ENCODE measurements at places on chromosomes 12 and 14.

- H3K4me3 ChIP-seq: no peak overlapping the region
- no peaks in the 10 kb centered on the region for H3K36me3 ChIP-seq
- no peaks in the 10 kb centered on the region for H3K4me1 ChIP-seq
- H3K27me3 ChIP-seq: no peaks in the 10 kb centered on the region
Measured at GRCh38 chr12:52607314-52607713, 6.1 kb upstream of the KRT72 start.

DNA sequence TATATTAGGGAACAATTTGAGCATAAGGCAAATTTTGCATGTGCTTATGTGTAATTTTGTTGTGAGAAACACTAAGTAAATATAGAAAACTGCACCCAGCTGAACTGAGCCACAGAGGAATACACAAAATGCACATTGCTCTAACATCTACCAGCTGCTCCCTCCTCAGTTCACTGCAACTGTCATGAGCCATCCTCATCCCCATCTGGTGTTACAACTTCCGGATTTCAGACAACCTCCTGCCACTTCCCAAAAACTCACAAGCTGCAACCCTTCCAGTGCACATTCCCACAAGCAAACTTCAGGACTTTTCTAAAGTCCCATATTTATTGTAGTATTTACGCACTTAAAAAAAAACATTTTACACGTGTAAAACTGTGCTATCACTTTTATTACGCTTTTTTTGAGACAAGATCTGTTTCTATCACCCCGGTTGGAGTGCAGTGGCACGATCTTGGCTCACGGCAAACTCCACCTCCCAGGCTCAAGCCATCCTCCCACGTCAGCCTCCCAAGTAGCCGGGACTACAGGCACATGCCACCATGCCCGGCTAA lies 169.1 kb upstream of the TBX3 start:
- no peaks in the 10 kb centered on the region for H3K27me3 ChIP-seq
- no peaks in the 10 kb centered on the region for H3K4me1 ChIP-seq
- DNase-seq: no peak

- H3K4me1 ChIP-seq: peaks cover 75% of the 10 kb centered on the region
- no peaks in the 10 kb centered on the region for H3K36me3 ChIP-seq
- peak overlapping the region; percentile 50 for H3K27ac ChIP-seq
- no peak for DNase-seq
- peak overlapping the region; percentile 17 for H3K4me3 ChIP-seq
Measured at GRCh38 chr12:49089821-49090773, 4.5 kb downstream of the DHH start.

GRCh38 chr12:15206338-15206737 lies 14.9 kb downstream of the RERG start:
- H3K4me1 ChIP-seq: no peaks in the 10 kb centered on the region
- DNase-seq: no peak
- H3K4me3 ChIP-seq: no peak overlapping the region
- no peaks in the 10 kb centered on the region for H3K36me3 ChIP-seq

- no peak for DNase-seq
- peaks cover 30% of the 10 kb centered on the region for H3K4me1 ChIP-seq
- no peaks in the 10 kb centered on the region for H3K36me3 ChIP-seq
- H3K4me3 ChIP-seq: no peak overlapping the region
- H3K27ac ChIP-seq: no peak overlapping the region
Measured at GRCh38 chr12:104496336-104496735, 39.6 kb downstream of the CHST11 start.

DNA sequence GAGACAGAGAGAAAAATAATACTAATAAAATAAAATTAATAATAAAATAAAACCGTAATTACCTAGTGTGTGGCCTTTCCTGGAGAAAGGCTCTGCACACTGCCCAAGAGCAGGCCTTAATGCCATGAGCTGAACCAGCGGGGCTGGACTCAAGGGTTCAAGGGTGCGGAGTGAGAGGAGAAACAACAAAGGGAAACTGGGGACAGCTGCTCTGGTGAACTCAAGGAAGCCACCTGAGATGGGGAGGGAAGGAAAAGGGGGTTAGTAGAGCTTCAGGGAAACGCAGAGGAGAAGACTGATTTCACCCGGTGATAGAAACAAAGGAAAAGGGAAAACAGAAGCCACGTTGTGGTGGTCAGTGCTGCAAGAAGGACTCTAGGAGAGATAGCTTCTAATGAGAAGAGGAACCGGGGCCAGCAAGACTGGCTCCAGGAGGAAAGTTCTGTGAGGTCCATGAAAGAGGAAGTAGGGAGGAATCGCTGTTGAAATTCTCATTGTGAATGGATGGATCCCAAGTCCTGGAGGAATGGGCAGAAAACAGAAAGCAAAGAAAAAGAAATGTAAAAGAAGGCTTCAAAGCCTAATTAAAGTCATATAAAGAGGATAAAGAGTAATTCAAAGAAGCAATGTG lies 48.3 kb upstream of the BCL2L14 start:
- DNase-seq: no peak
- no peaks in the 10 kb centered on the region for H3K36me3 ChIP-seq
- no peak overlapping the region for H3K27ac ChIP-seq
- H3K27me3 ChIP-seq: no peaks in the 10 kb centered on the region

GRCh38 chr12:107778383-107779025 lies 4.0 kb downstream of the ASCL4 start:
- H3K36me3 ChIP-seq: no peaks in the 10 kb centered on the region
- H3K27me3 ChIP-seq: peaks cover 13% of the 10 kb centered on the region
- no peak overlapping the region for H3K27ac ChIP-seq
- H3K4me1 ChIP-seq: peaks cover 8% of the 10 kb centered on the region

DNA sequence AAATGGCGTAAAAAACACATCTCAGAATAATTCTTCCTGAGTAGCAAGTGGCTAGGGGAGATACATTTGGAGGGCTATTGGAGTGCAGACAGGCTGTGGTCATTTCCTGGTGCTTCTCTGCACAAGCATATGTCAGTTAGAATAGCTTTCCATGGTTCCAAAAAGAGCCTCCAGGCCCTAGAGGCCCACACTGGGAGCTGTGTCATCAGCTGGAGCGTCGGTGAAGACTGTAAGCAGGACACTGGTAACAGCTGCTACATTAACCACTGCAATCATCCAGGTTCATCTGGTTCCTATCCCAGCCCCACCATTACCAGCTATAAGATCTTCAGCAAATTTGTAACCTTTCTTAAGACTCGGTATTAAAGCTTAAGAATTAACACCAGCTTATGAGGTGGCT lies 31.7 kb upstream of the APPL2 start:
- no peak for DNase-seq
- no peak overlapping the region for H3K27ac ChIP-seq
- H3K36me3 ChIP-seq: no peaks in the 10 kb centered on the region
- no peaks in the 10 kb centered on the region for H3K27me3 ChIP-seq

DNA sequence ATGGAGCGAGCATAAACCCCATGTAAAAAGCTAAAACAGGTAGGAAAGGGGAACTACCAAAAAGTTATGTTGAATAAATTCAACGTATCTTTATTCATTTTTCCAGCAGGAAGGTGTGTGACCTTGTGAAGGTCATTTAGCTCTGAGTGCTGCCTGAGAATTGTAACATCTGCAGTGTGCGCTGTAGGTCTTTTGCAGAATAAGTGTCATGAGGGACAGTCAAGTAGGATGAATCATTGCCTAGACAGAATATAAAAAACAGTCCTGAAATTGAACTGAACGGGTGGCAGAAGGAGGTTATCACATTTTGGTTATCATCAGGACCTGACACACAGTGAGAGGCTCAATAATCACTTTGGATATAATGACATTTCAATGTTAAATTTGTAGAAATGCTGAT lies 334.8 kb upstream of the NOVA1 start:
- no peaks in the 10 kb centered on the region for H3K27me3 ChIP-seq
- no peak overlapping the region for H3K27ac ChIP-seq
- no peak for DNase-seq
- H3K4me1 ChIP-seq: no peaks in the 10 kb centered on the region
- H3K36me3 ChIP-seq: no peaks in the 10 kb centered on the region

DNA sequence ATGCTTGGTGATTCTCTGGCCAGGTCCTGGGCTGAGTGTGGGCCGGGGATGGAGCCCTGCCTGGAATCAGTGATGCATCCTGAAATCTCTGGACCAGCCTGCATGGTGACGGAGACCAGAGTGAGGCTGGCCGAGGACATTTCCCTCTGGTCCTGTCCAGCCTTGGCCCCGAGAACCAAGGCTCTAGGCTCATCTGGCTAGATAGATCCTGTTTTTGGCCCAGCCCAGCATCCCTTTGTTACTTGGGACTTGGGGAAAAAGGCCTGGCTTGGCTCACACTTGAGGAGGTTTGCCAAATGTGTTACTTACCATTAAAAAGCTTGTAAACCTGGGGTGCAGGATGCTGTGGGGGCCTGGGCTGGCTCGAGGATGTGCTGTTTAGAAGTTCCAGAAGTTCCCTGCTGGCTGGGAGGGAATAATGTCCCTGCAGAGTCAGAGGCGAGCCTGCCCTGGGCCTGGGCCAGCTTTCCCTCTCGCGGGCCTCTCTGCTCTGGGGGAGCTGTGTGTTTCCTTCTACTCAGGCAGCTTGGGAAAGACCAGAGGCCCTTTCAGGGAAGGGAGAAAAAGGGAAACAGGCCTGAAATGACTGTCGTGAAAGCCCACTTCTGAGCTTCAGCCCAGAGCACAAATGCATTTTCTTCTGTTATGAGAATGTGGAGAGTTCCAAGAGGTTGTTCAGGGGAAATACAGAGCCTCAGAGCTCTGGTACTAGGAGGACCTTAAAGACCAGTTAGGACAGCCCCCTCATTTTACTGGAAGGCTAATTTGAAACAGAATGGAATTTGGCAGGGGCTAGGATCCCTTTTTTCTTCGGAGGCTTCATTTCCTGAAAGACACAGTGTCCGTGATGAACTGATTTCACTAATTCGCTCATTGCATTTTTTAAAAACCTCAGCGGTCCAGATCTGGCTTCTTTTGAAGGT lies 47.2 kb upstream of the CTDSP2 start:
- no peaks in the 10 kb centered on the region for H3K36me3 ChIP-seq
- peak overlapping the region; percentile 8 for H3K4me3 ChIP-seq
- no peak for DNase-seq
- H3K27ac ChIP-seq: peak overlapping the region; percentile 97
- no peaks in the 10 kb centered on the region for H3K27me3 ChIP-seq
- peaks cover 77% of the 10 kb centered on the region for H3K4me1 ChIP-seq

- no peak overlapping the region for H3K4me3 ChIP-seq
- H3K27me3 ChIP-seq: no peaks in the 10 kb centered on the region
- no peak for DNase-seq
- peaks cover 57% of the 10 kb centered on the region for H3K36me3 ChIP-seq
Measured at GRCh38 chr14:68891851-68892660, 87.0 kb downstream of the ACTN1 start.

GRCh38 chr12:69500631-69501030 lies 30.4 kb downstream of the FRS2 start:
- H3K36me3 ChIP-seq: no peaks in the 10 kb centered on the region
- no peaks in the 10 kb centered on the region for H3K27me3 ChIP-seq
- H3K27ac ChIP-seq: no peak overlapping the region
- no peaks in the 10 kb centered on the region for H3K4me1 ChIP-seq
- H3K4me3 ChIP-seq: no peak overlapping the region
- DNase-seq: no peak

- no peak overlapping the region for H3K4me3 ChIP-seq
- H3K27ac ChIP-seq: no peak overlapping the region
- H3K4me1 ChIP-seq: no peaks in the 10 kb centered on the region
- peaks cover 30% of the 10 kb centered on the region for H3K27me3 ChIP-seq
Measured at GRCh38 chr12:131047789-131048610, 94.3 kb downstream of the ADGRD1 start.

Data from esophagus squamous epithelium (tissue), 5 donors.